ENCODE measurements at places on chromosomes 3 and 15.

GRCh38 chr3:161084277-161084676 lies 20.9 kb downstream of the B3GALNT1 start:
- no peak for DNase-seq

GRCh38 chr3:110576960-110577359 lies 494.7 kb upstream of the NECTIN3 start:
- no peak for DNase-seq

- DNase-seq: no peak
These were observed 81.5 kb downstream of the STRIT1 start for GRCh38 chr3:155211940-155212339.

DNA sequence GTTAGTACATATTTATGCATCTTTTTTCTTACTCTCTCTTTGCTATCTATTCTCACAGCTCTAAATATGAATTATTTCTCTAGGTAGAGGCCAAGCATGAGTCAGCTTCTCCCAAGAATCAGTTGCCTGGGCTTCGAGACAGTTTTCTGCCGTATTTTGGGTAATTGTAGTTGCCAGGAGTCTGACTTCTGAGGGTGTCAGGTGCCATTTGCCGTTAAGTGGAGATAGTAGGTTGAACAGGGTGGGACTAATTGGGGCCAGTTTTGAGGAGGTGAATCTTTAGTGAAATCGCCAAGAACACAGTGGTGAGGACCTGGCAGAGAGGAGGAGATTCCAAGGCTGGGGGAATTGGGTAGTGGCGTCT lies 7.8 kb upstream of the NRROS start:
- DNase-seq: no peak
